ENCODE measurements at places on chromosomes 1 and 21.

- no peak for DNase-seq
Observed at GRCh38 chr1:206142770-206143169, 25.6 kb upstream of the AVPR1B start.

DNA sequence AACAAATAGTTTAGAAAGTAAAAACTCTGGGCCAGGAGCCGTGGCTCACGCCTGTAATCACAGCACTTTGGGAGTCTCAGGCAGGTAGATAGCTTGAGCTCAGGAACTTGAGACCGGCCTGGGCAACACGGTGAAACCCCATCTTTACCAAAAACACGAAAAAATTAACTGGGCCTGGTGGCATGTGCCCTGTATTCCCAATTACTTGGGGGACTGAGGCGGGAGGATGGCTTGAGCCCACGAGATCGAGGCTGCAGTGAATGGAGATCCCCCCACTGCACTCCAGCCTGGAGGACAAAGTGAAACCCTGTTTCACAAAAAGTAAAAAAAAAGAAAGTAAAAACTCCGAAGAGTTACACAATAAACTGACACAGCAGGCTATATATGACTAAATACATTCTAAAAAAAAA, 10.6 kb downstream of the CEP170 start:
- DNase-seq: no peak

DNA sequence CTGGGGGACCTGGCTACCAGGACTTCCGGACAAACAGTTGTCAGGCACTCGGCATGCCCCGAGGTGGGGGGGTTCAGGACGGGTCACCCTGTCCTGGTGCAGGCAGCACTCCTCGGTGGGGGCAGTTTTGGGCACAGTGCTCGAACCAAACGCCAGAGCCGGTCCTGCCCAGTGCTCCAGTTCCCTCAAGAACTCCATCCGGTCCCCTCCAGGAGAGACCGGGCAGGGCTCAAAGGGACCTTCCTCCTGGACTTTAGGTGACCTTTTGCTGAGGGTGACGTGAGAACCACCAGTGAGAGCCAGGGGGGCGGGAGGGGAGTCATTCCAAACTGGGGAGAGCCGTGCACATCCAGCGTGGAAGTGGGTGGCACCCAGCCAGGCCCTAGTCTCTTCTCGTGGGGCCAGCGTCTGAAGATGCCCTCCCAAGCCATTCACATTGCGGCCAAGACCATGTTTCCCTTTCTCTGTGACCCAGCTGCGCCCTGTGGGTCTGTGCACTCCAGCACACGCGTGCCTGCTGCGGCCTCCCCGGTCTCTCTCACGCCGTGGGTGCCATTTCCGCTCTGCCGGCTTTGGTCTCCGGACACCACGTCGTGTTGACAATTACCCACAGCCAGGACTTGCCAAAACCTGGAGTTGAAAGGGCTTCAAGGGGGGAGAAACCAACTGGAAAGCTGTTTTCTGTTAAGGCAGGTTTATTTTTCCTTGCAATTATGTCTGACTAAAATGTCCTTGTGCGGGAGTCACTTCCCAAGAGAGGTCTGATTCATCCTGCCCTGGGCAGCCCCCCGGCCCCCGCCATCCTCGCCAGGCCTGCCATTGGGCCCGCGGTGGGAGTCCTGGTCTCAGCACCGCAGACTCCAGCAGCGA, 178.8 kb upstream of the ARHGEF16 start:
- DNase-seq: no peak

GRCh38 chr1:224506141-224506814, 71.7 kb upstream of the WDR26 start:
- no peak for DNase-seq

- DNase-seq: no peak
Observed at GRCh38 chr1:150406483-150406882, 42.5 kb downstream of the RPRD2 start.

- no peak for DNase-seq
Observed at GRCh38 chr1:26791148-26791547, 3.4 kb downstream of the PIGV start.

- DNase-seq: no peak
Observed at GRCh38 chr21:33023574-33024200, 2.0 kb upstream of the OLIG2 start.

- DNase-seq: no peak
Observed at GRCh38 chr1:151159373-151159772, 2.9 kb downstream of the TNFAIP8L2 start.

DNA sequence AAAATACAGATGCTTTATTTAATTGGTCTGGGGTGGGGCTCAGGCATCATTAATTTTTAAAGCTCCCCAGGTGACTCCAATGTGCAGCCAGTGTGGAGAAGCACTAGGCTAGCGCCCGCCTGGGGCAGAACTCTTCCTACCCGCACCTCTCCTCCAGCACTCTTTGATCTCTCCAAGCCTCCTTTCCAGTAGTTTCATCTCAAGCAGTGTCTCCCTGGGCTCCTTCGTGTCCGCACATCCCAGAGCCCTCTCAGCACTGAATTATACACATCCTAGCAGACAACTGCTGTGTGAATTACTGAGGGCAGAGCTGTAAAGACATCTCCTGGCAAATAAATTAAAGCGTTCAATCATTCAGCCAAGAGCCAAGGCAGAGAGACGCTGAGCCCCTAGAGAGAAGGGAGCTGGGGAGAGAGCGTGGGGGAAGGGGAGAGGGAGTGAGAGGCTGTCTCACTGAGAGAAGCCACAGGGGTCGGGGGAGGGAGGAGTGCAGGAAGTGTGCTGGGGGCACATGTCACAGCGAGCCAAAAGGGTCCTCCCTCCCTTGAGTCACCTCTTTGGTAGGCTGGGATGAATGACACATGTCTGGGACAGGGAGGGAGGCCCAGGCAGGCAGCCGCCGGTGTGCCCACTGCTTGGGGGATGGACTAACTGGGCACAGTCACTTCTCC, 21.0 kb upstream of the PARP1 start:
- no peak for DNase-seq

DNA sequence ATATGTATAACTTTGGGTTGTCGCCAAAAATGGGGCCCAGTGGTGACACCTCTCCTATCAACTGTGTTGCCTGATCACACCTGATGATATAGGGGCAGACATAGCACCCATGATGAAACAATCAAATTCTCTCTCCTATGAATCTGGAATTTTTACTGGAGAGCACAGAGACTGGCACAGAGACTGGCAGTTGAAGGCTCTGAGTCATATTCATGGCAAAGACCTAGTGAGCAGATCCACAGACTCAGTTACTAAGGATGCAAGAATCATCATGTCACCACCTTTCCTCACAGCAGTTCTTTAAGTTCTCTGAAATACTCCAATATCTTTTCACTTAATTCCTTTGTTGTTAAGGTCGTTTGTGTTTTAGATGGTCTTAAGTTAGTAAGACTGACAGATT, 60.0 kb downstream of the APCS start:
- DNase-seq: no peak

- DNase-seq: no peak
Observed at GRCh38 chr1:216641669-216642460, 81.4 kb downstream of the ESRRG start.

GRCh38 chr1:69794831-69795230, 227.1 kb downstream of the LRRC7 start:
- DNase-seq: no peak

DNA sequence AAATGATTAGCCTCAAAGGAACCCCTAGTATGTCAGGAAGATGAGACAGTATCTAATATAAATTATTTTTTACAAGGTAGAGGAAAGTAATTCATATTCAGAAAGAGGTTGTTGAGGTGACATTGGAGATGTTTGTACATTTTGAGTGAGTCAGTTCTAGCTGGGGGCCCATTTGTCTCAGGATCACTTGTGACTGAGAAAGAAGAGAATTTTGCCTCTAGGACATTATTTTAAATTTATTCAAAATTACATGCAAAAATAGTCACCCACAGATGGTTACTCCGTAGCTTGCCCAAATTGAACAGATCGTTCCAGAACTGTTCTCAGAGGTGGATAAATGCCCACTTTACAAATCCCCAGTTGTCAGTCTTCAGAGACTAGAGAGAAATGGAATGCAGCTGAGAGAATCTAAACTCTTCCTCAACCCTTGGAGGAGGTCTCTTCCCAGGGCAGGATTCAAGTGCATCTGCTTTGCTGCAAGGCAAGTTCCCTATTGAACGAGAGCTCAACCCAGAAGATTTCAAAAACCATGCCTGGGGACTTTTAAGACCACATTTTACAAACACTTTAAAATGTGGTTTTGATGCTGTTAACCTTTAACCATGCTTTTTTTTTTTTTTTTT, 987.8 kb upstream of the ADAMTS5 start:
- DNase-seq: no peak

DNA sequence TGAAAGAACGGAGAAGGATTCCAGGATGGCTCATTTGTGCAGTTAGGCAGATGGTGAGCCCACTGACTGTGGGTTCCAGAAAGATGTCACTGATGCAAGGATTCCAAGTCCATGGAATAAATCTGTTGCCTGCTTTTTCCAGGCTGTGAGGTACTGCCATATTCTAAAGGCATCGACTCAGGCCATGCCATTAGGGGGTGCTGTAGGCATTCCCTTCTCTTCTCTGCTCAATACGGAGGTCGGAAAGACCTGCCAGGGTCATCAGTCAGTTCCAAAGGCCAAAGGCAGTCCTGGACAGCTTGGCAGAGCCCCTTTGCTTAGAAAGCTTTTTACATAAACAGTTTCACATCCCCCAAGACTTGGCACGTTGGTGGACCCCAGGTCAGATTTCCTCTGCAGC, 31.7 kb upstream of the TMEM125 start:
- DNase-seq: no peak

GRCh38 chr1:76095802-76096201, 21.3 kb downstream of the ST6GALNAC3 start:
- no peak for DNase-seq

DNA sequence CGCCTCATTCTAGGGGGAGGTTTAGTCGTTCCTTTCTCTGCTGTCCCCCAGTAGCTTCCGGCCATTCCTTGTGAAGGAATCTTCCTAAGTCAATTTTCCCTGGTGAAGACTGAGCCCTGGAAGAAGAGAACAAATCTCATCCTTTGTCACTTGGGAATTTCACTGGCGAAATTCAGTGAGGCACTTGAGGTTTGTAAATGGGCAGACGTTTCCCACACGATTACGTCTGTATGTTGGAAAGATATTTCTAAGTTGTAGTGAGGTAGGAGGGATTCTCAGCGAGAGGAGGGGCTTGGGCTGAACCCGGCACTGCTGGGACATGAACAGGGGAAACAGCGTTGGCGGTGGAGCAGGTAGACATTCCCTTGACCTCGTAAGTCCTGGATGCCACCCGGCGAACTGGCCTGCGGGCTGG, 47.2 kb downstream of the GALNT2 start:
- DNase-seq: no peak

GRCh38 chr1:116151739-116152576, 40.8 kb downstream of the MAB21L3 start:
- peak; percentile 82 for DNase-seq

DNA sequence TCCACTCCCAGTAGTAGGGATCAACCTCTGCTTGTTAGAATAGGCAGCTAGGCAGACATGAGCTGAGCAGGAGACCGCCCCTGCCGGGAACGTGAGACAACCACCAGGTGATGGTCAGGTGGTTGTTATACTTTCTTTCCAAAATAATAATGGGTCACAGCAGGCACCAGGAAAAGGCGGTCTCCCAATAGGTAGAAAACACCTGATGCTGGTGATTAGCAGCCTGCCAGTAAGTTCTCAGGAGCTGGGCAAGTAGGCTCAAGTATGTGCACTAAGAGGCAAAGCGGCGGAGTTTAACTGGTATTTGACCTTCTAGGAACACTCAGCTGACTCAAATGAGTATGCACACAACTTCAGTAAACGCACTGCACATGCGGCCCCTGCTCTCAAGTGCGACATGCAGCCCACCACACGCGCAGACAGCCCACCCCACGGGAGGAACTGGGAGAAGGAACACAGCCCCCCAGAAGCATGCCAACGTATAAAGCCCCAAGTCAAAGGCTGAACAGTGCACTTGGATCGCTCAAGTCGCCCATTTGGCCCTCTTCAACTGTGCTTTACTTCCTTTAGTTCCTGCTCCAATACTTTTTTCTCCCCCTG, 80.0 kb downstream of the DESI2 start:
- DNase-seq: no peak

DNA sequence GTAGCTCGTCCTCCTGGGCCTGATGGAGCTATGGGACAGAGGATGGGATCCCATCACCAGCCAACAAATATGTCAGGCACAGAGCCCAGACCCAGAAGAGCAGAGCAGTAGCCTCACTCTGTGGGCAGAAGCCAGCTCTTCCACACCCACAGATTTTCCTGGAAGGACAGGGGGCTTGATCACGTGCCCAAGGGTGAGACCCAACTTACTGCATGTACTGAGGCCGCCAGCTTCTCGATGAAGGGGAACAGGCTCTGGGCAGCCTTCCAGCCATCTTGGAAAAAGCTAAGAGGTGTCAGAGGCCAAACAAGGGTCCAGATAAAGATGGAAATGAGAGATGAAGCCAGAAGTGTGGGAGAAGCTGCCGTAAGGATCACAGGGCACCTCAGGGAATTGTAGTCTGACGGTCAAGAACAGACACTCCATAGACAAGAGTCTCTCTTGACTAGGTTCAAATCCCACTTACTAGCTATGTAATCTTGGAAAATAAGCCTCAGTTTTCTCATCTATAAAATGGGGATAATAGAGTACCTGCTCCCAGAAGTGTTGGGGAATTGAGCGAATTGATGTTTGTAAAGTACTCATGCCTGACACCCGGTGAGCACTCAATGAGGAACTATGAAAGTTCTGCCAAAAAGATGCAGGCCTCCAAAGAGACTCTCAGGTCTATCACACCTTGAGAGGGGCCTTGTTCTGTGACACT, 17.0 kb upstream of the TCEA3 start:
- no peak for DNase-seq

GRCh38 chr1:104348277-104348676, 598.6 kb downstream of the AMY1C start:
- no peak for DNase-seq

DNA sequence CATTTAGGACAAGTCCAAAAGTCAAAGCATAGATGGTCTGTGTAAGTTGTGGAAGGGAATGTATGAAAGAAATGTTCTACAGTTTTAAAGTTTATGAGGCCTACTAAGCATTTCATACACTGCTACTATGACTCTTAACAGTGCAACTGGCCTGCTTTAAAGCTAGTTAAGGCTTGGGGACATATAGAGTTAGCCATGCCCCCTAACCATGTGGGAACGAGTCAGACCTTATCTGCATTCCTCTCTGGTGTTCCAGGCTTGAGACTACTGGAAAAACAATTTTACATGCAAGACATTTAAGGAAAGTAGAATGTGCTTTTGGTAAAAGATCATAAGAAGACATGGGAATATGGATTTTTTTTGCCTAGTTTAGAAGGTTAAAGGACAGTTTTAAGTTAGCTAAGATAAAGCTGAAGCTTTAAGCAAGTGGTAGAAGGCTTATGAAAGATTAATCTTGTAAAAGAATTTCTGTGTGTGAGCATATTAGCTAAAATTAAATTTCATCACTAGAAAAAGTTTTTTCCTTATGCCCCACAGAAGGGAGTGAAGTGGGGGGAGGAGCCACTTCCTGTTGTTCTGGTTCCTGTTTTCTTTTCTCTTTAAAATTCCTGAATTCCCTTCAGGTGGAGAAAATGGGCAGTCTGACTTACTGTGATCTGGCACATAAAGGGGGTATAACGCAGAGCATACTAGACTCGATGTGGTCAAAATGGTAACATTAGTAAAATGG, 8.9 kb upstream of the CD48 start:
- DNase-seq: no peak

- DNase-seq: no peak
Observed at GRCh38 chr1:239112101-239112935, 274.1 kb upstream of the CHRM3 start.
